ENCODE measurements at places on chromosomes 3 and 15.

DNA sequence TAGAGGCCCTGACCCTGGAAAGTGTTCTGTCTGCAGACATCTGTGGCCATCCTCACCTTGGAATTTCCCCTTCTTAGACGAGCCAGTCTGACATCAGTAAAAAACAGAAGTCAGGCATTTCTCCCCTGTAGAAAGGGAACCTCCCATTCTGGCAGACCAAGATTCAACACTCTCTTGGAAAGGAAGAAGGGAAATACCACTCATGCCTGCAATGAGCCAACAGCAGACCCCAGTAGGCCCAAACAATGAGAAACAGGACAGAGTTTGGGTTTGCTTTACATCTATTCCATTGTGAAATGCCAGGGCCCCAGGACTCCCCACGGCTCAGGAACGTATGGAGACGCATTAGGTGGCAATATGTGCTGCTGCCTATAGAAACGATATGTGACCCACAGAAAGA lies 264.0 kb upstream of the NSMCE3 start:
- DNase-seq = no peak

GRCh38 chr3:105356396-105356795 lies 10.3 kb upstream of the ALCAM start:
- DNase-seq = peak; percentile 15

- DNase-seq = peak; percentile 15
Observed at GRCh38 chr3:24069045-24069444, 124.0 kb downstream of the NR1D2 start.

- DNase-seq = no peak
Observed at GRCh38 chr3:24137958-24138875, 193.1 kb downstream of the NR1D2 start.

DNA sequence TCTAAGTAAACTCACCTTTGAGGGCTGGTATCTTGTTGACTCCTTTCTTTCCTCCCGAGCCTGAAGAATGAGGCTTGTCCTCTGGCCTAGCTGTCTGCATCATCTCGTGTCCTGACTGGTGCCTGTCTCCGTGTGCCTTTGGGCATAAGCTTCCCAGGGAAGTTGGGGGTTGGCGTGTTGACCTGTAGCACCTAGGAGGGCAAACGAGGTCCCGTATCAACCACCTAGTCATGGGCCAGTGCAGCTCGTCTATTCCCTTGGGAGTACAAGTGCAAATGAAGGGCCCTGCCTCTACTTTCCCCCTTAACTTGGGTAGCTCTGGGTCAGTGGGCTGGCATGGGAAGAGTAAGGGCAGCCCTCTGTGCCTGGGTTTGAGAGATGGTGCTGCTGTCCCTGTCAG lies 8.7 kb downstream of the TEX264 start:
- DNase-seq = no peak

GRCh38 chr15:63908991-63909390 lies 75.2 kb upstream of the HERC1 start:
- DNase-seq = peak; percentile 64

DNA sequence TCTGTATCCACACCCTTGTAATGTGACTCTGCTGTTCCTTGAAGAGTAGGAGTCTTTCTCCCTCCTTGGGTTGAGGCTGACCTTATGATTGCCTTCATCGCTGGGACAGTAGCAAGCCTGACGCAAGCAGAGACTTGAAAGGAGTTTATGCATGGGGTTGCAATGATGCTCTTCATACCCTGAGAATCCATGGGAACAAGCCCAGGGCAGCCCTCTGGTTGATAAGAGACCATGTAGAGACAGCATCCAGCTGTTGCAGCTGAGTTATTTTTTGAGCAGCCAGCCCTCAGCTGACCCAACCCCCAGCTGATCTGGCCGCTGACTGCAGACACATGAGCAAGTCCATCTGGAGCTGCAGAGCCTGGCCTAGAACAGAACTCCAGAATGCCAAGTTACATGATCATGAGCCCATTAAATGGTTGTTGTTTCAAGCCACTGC lies 60.6 kb upstream of the ARNT2 start:
- DNase-seq = no peak

DNA sequence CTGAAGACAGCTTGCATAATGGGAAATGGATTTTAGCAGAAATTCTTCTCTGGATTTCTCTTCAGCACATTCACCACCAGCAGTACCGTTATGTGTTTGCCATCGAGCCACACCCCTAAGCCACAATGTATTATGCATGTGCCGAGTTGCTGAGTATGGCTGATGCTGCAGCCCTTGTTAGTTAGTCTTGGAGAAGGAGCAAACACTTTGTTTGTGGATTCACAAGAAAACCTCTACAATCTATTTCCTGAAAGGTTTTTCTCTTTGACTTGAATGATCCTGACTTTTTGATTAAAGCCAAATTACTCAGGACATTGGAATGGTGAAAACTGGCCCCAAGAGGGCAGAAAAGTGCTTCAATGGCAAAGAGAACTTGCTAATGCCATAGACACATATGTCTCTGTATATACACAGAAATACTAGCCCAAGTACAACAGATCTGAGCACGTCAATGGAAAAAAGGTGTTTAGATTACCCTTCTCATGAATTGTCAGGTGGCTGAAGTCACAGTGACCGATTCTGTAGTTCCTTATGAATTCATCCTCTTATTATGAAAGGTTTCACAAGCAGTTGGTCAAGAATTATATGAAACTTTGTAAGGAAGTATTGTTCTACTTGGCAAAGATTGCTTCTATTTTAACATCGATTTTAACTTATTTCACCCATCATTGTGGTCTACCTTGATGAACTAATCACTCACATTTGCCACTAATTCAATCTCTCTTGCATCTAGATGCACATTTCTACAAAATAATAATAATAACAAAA lies 103.0 kb downstream of the P3H2 start:
- DNase-seq = peak; percentile 80

- peak; percentile 52 for DNase-seq
Observed at GRCh38 chr3:100600181-100601042, 9.0 kb upstream of the ADGRG7 start.

- DNase-seq = no peak
Observed at GRCh38 chr3:60355825-60356224, 895.4 kb downstream of the FHIT start.

- DNase-seq = peak; percentile 38
Observed at GRCh38 chr3:49173116-49173791, 1.9 kb downstream of the KLHDC8B start.

DNA sequence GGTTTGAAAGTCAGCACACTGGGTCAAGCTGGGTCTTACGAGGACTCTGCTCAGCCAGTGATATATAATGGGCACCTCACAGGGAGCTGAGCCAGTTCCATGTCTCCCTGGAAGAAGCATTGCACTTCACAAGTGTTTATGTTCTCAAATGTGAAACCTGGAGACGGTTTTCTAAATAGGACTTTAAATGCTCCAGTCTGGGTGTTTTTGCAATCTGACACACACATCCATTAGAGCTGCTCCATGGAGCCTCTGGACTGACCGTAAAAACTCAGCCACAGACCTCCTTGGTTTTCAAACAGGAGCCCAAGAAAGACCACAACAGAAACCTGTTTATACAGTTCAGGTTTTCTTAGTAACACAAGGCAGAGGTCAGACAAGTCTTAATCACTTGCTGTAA lies 201.3 kb upstream of the LRIG1 start:
- no peak for DNase-seq

- DNase-seq = no peak
Observed at GRCh38 chr3:48268936-48269561, 28.1 kb downstream of the ZNF589 start.

- DNase-seq = no peak
Observed at GRCh38 chr3:82509106-82509842, 747.8 kb upstream of the GBE1 start.

DNA sequence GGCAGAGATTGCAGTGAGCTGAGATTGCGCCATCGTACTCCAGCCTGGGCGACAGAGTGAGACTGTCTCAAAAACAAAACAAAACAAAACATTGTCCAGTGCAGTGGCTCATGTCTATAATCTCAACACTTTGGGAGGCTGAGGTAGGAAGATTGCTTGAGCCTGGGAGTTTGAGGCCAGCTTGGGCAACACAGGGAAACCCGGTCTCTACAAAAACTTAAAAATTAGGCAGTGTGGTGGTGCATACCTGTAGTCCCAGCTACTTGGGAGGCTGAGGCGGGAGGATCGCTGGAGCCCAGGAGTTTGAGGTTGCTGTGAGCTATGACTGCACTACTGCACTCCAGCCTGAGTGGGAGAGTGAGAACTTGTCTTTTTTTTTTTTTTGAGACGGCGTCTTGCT lies 27.2 kb upstream of the MOBP start:
- no peak for DNase-seq

- DNase-seq = no peak
Observed at GRCh38 chr3:183477801-183478456, 49.5 kb upstream of the MCF2L2 start.

Measured in RPMI7951 (cell line).